ENCODE measurements at places on chromosomes 16 and 17.

GRCh38 chr17:48633266-48633677 lies 7.1 kb upstream of the HOXB9 start:
- DNase-seq = peak; percentile 38

- DNase-seq = no peak
Measured at GRCh38 chr17:4623249-4623648, 18.2 kb downstream of the ALOX15 start.

- peak; percentile 26 for DNase-seq
Measured at GRCh38 chr17:68439656-68440290, 17.5 kb downstream of the WIPI1 start.

GRCh38 chr17:56727876-56728617 lies 105.7 kb downstream of the C17orf67 start:
- DNase-seq = no peak
